ENCODE measurements at places on chromosomes 6 and 20.

GRCh38 chr6:24753545-24753944 is 21.2 kb upstream of the GMNN start:
- no peak for DNase-seq

- peak; percentile 22 for DNase-seq
Measured at GRCh38 chr20:9912858-9913434, 74.1 kb upstream of the PAK5 start.

GRCh38 chr20:36574366-36575135 is 1.2 kb downstream of the TGIF2 start:
- no peak for DNase-seq

DNA sequence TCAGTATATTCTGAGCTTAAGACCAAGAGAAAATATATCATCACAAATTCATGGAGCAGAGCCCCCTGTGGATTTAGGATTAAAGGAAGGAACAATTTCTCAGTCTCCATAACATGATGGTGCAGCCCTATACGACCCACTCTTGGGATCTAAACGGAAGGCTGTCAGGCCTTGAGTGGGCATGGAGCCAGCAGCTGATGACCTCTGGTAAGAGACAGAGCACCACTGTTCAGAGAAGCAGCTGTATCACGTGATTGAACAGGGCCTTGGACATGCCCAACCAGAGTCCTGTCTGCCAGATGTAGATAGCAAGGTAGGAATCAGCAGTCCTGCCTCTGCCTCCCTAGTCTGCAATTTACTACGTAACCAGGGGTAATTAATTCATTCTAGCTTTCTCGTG is 259.4 kb upstream of the POU3F2 start:
- DNase-seq, result no peak

DNA sequence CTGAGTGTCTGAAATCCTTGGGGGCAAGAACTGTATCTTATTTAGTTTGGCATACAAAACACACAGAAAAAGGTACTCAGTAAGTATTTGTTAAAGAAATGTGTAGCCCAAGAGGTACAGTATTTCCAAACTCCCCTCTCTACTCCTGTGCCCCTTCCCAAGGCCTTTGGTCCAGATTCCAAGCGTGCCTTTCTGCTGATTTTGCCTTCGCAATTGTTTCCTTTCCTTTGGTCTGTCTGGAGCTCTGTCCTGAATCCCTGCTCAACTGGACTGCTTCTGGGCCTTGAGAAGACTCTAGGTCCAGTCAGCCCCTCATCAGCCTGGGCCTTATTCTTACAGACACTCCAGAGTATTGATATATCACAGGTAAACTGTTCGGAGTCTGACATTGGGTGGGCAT is 122.2 kb upstream of the SYNCRIP start:
- DNase-seq, result no peak

DNA sequence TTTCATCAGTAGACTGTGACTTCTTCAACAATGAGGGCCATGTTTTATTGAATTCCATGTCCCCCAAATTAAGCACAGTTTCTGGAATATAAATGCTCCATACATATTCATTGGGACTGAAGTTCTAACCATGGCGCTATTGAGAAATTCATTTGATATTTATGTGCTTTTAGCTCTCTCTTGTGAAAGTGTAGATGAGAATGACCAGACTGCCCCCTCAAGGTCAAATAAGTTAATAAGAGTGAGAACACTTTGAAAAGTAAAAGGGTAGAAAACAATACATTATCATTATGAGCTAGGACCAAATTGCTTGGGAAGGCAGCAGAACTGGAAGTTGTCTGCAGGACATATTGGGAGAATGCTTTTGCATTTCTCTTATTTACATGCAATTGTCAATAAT is 597.9 kb downstream of the EPM2A start:
- no peak for DNase-seq

DNA sequence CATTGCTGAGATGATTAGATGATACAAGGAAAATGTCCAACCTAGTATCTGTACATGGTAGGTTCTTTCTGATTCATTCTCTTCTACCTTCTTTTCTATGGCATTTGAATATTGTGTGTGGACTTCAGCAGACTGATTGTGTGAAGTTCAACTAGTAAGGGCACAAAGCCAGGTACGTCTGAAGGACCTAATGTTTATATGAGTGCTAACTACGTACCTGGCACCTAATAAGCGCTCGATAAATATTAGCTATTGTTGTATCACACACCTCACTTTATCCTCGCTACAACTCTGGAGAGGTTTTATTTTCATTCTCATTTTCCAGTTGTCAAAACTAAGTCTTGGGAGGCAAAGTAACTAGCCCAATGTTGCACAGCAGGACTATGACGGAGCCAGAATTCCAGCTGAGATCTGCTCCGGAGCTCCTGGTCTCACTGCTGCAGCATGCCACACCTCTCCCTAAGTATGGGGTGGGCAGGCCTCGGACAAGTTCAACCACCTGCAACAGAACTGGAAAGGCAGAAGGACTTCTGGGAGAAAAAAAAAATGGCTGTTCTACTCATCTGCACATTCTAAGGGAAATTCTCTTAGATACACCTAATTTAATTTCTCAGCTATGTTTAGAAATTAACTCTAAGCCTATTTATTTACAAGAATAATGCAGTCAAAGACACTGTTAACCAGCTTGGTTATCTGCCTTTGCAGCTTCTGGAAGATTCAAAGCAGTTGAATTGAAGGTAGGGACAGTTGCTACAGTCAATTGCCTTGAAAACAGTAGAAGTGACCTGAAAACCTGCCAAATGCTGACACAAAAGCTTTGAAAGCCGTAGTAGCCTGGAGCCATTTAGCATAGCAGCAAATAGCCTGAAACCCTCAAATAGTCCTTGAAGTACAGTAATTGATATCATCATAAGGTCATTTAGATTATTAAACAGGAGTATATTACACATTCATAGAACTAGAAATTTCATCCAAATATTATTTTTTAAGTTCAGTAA is 165.0 kb downstream of the PDE7B start:
- no peak for DNase-seq

GRCh38 chr20:2475850-2476741 is 5.5 kb upstream of the SNRPB start:
- no peak for DNase-seq

- DNase-seq, result no peak
Measured at GRCh38 chr6:149233056-149233715, 84.3 kb upstream of the TAB2 start.

DNA sequence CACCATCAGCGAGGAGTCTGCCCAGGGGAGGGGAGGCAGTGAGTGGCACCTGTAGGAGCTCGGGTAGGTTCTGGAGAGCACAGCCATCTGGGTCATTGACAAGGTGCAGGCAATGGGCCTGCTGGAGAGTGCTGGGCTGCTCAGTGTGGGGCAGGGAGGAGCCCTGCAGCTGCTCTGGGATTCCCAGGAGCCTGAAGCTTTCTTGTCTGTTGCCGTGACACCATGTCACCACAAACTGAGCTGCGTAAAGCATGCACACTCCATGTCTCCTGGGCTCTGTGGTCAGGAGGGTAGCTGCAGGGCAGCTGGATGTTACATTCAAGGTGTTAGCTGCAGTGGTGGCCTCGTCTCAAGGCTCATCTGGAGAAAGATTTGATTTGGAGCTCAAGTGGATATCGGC is 4.5 kb upstream of the SLC22A1 start:
- no peak for DNase-seq

DNA sequence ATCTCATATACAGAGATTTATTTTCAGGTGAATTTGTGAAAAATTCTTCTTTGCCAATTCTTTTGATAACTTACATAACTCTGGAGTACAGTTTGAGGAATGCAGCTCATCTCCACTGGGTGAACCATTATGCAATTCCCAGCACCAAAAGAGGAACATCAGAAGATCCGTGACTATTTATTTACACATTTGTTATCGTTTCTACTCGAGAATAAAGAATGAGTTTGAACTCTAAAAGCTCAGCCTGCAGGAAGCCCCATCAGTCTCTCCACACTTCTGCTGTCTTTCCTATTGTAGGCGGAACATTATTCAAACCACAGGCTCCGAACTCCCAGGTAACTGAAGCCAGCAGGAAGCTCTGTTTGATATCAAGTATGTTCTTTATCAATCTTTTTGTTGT is 95.9 kb upstream of the IFNGR1 start:
- no peak for DNase-seq

- no peak for DNase-seq
Measured at GRCh38 chr6:42427871-42428270, 23.9 kb downstream of the TRERF1 start.

DNA sequence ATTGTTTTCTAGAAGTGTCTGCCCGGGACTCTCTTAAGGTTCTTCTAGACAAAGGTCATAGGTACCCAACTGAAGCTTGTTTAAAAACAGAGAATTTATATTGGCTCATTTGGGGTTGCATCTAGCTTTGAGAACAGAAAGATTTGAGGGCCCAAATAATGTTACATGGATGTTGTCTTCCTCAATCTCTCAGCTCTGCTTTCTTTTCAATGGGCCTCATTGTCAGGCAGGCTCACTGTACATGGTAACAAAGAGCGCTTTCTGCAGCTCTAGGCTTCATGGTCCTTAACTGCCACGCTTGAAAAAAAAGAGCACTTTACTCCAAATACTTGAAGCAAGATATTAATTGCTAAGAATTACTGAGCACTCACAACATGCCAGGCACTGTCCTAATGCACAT is 22.2 kb downstream of the NHLRC1 start:
- DNase-seq, result no peak

DNA sequence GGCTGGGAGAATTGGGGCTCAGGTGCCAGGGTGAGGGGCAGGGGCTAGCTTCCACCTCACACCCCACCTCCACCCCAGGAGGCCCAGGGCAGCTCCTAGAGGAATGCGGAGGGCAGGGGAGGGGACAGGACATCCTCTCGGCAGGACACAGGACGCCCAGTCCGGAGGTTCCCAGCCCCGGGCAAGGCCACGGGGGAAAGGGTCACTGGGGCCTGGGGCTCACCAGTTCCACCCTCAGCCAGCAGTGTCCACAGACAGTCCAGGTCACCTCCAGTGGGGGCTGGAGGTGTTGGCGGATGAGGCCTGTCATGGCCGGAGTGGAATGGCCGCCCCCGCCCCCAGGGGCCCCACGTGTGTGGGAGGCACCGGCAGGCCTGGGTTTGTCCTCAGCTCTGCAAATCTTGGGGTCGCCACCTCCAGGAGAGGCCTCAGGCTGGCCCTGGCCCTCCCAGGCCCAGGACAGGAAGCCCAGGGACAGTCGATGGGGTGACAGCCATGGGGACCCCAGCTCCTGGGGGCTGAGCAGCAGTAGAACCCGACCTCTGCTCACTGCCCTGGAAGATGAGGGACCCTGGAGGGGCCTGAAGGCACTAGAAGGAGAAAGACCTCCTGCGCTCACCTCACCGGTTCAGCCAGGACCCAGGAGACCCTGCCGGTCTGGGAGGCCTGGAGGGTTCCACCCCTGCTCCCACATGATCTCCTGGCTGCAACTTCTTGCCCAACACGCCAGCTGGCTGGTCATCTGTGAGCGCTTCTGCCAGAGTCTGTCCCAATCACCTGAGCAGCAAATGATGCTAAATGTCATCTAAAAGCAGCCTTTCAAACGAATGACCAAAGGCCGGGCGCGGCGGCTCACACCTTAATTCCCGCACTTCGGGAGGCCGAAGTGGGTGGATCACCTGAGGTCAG is 13.0 kb upstream of the ABHD16B start:
- no peak for DNase-seq

DNA sequence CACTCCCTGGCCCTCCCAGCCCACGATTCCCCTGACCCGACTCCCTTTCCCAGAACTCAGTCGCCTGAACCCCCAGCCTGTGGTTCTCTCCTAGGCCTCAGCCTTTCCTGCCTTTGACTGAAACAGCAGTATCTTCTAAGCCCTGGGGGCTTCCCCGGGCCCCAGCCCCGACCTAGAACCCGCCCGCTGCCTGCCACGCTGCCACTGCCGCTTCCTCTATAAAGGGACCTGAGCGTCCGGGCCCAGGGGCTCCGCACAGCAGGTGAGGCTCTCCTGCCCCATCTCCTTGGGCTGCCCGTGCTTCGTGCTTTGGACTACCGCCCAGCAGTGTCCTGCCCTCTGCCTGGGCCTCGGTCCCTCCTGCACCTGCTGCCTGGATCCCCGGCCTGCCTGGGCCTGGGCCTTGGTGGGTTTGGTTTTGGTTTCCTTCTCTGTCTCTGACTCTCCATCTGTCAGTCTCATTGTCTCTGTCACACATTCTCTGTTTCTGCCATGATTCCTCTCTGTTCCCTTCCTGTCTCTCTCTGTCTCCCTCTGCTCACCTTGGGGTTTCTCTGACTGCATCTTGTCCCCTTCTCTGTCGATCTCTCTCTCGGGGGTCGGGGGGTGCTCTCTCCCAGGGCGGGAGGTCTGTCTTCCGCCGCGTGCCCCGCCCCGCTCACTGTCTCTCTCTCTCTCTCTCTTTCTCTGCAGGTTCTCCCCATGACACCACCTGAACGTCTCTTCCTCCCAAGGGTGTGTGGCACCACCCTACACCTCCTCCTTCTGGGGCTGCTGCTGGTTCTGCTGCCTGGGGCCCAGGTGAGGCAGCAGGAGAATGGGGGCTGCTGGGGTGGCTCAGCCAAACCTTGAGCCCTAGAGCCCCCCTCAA is at the start of gene LTA:
Gene LTA, plus strand, starts transcription at position 249 of the 871 bp plus-strand sequence. Its CDS starts 454 bp downstream, at position 703.
- DNase-seq, result no peak

DNA sequence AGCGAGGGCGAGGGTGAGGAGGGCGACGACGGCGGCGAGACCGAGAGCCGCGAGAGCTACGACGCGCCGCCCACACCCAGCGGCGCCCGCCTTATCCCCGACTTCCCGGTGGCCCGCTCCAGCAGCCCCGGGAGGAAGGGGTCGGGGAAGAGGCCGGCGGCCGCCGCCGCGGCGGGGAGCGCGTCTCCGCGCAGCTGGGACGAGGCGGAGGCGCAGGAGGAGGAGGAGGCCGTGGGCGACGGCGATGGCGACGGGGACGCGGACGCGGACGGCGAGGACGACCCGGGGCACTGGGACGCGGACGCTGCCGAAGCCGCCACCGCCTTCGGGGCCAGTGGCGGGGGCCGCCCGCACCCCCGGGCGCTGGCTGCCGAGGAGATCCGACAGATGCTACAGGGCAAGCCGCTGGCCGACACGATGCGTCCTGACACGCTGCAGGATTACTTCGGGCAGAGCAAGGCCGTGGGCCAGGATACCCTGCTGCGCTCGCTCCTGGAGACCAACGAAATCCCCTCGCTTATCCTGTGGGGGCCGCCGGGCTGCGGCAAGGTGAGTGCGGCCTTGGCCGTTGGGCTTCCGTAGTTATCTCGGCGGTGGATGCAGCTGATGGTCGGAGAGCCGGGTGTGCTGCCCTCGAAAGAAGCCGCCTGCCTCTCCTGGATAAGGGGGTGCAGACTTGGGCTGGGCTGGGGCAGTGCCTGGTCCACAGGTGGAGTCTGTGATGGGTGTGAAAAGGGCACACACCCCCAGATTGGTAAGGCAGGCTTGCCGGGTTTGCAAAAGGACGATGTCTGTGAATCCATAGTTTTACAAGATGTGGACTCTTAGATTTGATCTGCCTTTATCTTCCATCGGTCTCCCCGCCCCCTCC is 938 bp downstream of the WRNIP1 start:
- no peak for DNase-seq

Measured in NT2/D1 (cell line).